Nephron progenitor cell (in vitro differentiated cells): ENCODE measurements at places on chromosomes 2 and 18.

GRCh38 chr2:68806511-68807109 is 64.6 kb downstream of the BMP10 start:
- DNase-seq, result no peak

GRCh38 chr2:204144492-204144891 is 207.9 kb downstream of the ICOS start:
- DNase-seq, result no peak

GRCh38 chr2:218419630-218420216 is 800 bp downstream of the VIL1 start:
- no peak for DNase-seq

DNA sequence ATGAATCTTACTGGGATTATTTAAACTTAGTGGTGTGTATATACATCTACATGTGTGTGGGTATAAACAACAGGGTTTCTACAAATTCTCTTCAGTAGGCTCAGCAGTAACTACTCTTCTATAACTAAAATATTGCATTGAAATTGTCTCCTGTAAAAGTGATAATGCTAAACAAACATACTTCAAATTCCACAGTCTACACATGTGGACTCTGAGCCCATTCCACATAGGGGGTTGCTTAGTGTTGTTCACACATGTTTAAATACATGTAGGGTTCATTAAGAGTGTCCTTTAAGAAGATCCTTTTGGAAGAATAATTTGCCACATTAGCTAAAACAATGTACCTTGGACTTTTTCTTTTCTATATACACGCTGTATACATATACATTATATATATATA is 152.8 kb upstream of the VRK2 start:
- DNase-seq, result no peak

GRCh38 chr2:239109041-239109927 is 261.4 kb downstream of the TWIST2 start:
- DNase-seq, result no peak

DNA sequence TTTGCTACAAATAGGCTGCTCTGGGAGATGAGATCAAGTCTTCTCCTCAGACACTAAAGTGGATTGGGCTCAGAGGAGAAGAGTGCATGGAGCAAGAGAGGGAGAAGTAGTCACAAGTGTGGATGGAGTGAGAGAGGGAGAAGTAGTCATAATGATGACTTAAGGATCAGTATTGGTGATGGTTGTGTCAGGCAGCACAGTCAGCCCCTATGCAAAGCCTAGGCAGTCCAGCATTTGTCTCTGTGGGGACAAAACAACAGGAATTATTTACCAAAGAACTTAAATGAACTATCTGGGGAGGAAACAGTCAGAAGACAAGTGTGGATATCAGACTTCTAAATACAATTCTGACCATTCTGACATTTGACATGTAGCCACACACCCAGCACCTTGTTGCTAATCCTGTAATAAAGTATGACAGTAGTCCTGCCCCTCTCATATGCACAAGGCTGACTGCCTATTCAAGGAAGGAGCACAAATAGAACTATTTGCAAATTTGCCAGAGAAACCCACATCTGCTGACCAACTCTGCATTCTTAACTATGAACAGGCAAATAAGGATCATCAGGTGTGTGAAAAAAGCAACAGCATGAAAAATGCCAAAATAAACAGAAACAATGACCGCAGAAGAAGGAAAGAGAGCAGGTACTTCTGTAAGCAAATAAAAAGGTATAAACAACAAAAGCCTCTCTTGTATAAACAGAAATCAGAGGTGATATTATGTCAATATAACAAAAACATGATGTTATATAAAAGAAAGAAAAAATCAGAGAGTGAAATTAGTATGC is 1597.9 kb upstream of the ACVR2A start:
- DNase-seq, result no peak

DNA sequence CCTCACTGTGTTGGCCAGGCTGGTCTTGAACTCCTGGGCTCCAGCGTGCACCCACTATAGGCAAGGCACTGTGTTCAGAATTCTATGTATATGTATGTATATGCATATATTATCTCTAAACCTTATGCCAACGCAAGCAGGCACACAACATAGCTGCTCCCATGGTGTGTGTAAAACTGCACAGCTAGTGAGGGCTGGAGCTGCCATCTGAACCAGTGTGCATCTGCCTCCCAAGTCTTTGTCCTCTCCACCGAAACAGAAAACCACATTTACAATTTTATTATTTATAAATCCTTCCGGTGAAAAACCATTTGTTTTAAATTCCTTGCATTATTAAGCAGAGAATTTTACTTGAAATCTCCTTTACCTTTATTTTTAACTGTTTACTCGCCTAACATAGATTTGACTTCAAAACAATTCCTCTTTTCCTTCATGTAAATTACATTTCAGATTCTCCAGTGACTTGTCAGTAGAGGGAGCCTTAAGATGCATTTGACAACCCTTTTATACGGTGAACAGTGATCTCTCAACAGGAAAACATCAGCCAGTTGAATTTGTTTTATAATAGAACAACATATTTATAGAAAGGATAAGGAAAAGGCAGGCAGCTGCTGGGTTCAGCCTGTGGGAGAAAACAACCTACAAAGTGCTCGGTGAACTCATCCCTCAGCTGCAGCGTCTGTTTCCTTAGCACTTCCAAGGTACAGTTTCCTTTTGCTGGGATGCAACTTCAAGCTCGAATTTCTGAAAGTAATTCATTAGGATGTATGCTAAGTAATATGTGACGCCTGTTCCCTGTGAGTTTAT is 101.2 kb downstream of the MYT1L start:
- no peak for DNase-seq

GRCh38 chr2:189698020-189698887 is 23.8 kb downstream of the ANKAR start:
- no peak for DNase-seq

GRCh38 chr2:19559596-19560240 is 201.3 kb upstream of the OSR1 start:
- DNase-seq, result no peak

GRCh38 chr2:66431274-66431642 is 3.7 kb upstream of the MEIS1 start:
- no peak for DNase-seq

- no peak for DNase-seq
Observed at GRCh38 chr2:173370198-173370597, 15.5 kb downstream of the CDCA7 start.

- no peak for DNase-seq
Observed at GRCh38 chr18:50616484-50617048, 56.7 kb downstream of the MAPK4 start.

GRCh38 chr2:120091436-120091835 is 78.6 kb downstream of the EPB41L5 start:
- no peak for DNase-seq
